CMK (cell line): ENCODE measurements at places on chromosomes 16 and 17.

GRCh38 chr16:70674221-70675014 is 11.4 kb downstream of the MTSS2 start:
- DNase-seq: no peak

DNA sequence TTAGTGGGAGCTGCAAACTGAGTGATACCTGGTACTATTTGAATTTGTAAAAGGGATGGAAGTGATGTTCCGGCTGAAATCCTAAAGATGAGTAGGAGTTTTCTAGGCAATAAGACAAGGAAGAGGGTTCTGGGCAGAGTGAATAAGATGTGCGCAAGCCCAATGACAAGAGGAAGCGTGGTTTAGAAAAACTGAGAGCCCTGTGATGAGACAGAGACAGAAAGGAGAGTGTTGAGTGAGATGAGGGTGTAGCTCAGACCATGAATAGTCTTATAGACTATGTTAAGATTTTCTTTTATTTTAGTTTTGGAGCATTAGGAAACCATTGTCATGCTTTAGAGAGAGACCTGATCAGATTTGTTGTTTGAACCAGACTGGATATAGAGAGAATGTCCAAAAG is 50.2 kb downstream of the COX10 start:
- DNase-seq: no peak

DNA sequence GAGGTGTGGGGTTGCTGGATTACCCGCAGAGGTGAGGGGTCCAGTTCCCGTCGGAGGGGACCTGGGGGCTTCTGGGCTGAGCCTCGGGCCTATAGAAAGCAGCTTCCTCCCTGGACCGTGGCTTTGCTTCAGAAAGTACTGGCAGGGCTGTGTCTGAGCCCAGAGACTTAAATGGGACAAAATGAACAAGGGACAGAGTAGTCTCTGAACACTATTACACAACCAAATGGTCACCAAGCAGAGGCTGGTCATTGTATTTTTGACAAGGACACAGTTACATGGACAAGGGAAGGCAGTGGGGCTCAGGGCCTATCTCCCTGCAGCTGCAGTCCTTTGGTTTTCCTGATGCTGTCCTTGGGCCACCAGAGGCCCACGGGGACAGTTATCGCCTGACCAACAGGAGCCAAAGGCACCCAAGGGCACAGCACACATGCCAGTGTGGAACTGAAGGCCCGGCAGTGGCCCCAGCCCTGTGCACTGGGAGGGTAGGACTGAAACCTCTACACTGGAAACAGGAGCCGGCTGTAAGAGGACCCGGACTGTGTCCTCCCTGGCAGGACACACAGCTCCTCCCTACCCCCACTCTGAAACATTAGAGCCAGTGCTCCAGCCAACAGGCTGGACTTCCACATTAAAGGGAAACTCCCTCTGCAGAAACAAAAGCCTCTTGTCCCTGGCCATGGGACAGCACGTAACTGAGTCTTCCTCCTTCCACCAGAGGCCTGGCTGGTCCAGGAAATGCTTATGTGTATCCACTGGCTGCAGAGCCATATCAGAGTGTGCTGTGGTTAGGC is 26.0 kb upstream of the ERN1 start:
- DNase-seq: no peak

DNA sequence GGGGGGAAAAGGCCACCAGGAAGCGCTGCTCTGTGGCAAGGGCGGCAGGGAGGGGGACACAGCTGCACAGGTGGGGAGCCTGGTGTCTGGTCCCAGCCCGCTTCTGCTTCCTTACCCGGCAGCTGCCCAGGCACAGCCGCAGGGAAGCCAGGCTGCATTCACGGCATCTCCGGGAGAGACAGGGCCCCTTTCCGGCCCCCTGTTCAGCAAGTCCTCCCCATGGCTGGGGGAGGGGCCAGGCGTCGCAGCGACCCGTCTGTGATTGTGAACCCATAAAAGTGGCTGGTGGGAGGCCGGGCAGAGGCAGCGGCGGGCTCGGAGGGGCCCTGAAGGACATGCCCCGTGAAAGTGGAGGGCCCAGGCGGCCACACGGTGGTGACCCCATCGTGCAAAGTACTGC is 28.7 kb downstream of the SOX8 start:
- no peak for DNase-seq

- DNase-seq: no peak
Measured at GRCh38 chr17:43845766-43846165, 1.2 kb upstream of the CD300LG start.

DNA sequence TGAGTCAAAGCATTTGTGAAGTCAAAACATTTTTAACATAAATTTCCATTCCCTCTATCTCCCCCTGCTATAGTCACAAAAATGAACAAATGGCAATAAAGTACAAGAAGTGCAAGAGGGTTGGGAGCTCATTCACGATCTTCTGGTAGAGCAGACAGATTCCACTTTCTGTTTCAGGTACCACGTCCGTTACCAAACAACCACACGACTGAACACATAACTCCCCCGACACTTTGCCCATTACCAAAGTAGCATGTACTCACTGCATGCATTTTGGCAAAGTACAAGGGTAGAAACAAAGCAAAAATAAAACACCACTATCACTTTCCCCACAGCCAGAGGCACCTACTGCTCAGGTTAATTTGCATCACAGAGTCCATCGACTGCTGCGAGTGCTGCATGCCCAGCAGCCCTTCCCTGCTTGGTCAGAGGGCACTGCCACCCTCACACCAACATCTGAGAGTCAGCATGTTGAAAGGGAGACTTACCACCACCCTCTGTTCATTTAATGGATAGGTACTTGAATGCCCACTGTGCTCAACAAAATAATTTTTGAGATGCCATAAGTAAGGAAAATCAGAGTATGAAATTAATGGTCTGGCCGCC is 150.3 kb upstream of the AXIN2 start:
- DNase-seq: no peak

DNA sequence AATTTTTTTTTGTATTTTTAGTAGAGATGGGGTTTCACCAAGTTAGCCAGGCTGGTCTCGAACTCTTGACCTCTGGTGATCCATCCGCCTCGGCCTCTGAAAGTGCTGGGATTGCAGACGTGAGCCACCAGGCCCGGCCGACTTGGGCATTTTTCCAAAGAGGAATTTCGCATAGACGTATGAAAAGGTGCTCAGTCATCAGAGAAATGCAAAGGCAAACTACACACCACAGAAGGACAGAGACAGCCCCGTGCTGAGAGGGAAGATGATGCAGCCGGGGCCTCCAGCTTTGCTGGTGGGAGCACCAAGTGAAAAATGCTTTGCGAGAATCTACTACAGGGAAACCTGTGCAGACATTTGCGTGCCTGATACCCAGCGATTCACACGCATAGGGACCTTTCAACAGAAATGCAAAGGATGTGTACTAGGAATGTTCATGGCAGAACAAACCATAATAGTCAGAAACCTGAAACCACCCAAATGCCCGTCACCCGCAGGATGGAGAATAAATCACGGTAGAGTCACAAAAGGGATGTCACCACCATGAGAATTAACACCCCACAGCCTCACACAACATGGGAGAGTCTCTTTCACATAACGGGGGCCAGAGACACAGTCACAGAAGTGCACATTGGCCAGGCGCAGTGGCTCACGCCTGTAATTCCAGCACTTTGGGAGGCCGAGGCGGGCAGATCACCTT is 5.2 kb downstream of the RAB40B start:
- DNase-seq: no peak

- no peak for DNase-seq
Measured at GRCh38 chr17:32222621-32223020, 43.0 kb upstream of the RHBDL3 start.

GRCh38 chr17:1584167-1584566 is 21.6 kb upstream of the PITPNA start:
- DNase-seq: no peak

- no peak for DNase-seq
Measured at GRCh38 chr17:55350825-55351205, 70.8 kb downstream of the MMD start.

- no peak for DNase-seq
Measured at GRCh38 chr17:75864448-75864871, 9.3 kb upstream of the WBP2 start.

DNA sequence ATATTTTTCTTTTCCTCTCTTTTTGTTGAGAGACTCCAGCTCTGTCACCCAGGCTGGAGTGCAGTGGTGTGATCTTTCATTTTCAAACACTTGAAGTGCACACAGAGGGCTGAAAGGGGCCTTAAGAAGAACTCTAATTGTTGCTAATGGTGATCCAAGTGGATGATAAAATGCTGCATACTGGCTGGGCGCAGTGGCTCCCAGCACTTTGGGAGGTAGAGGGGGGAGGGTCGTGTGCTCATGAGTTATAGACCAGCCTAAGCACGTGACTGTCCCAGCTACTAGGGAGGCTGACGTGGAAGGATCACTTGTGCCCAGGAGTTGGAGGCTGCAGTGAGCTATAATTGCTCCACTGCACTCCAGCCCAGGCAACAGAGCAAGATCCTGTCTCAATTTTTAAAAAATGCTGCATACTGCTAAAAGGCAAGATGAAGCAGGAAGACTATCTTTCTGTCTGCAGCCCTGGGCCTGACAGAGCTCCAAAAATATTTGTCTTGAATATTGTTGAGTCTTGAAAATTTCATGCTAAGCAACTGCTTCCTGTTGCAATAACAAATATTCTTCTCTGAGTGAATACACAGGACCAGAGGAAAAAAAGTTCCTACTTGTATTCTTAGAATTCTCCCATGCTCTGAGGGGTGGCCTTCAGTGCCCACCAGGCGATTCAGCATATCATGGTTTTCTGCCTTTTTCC is 63.7 kb upstream of the AKTIP start:
- DNase-seq: no peak

GRCh38 chr17:79073706-79074088 is 927 bp upstream of the ENGASE start:
- DNase-seq: no peak

- no peak for DNase-seq
Measured at GRCh38 chr16:69663846-69664245, 62.5 kb downstream of the NQO1 start.

- DNase-seq: peak; percentile 2
Measured at GRCh38 chr17:52106638-52107261, 51.8 kb downstream of the CA10 start.

GRCh38 chr17:80705988-80706387 is 161.3 kb downstream of the RPTOR start:
- DNase-seq: no peak

DNA sequence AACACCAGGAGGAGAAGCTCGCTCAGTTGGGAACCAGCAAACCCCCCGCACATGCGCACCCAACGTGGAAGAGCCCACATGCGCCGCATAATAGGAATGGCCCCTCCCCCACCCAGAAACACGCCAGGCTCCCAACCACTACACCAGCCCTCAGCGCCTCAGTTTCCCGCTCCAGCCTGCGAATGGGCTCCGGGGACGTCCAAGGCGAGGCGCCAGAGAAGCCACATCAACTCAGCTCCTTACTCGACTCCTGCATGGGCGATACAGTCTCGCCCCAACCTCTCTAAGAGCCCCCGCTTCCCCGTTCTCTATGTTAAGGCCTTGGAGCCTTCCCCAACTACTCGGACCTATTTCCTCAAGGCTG is 504 bp downstream of the SRSF1 start:
- DNase-seq: no peak

- no peak for DNase-seq
Measured at GRCh38 chr17:37717627-37718323, 27.1 kb downstream of the HNF1B start.

- no peak for DNase-seq
Measured at GRCh38 chr17:74695629-74696028, 17.1 kb downstream of the CD300LF start.

GRCh38 chr16:85928401-85928820 is 29.4 kb downstream of the IRF8 start:
- no peak for DNase-seq

DNA sequence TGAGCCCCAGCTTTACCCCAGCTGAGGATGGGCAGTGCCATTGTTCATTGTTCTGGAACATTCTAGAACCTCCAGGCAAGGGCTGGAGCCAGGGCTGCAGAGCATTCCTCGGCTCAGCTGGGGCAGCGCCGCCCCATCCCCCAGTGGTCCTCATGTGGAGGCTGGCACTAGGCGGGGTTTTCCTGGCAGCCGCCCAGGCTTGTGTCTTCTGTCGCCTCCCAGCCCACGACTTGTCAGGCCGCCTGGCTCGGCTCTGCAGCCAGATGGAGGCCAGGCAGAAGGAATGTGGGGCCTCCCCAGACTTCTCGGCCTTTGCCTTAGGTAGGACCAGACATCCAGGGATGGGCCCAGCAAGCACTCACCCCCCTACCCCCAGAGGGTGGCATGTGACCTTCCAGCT is at the start of gene TMEM95:
TSS of gene TMEM95 (plus strand) at position 104 of the 400 bp plus-strand sequence. CDS start at position 153, 49 bp downstream.
- no peak for DNase-seq

DNA sequence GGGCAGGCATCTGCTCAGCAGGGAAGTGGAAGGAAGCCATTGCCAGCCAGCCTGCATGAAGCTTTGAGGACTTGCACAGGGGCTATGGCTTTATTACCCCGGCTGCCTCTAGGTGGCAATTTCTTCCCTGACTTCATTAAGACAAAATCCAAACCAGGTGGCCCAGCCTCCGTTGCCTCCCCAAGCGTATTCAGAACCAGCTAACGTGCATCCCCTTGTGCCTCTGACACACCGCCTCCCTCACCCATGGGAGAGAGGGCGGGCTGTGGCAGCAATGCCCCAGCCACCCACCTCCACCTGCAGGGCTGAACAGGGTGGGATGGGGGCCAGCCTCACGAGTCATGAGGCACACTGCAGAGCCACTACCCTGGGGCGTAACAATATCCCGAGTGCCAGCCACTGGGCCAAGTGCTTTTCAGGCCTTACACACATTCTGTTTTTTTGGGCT is 6.8 kb downstream of the KIFC3 start:
- no peak for DNase-seq

DNA sequence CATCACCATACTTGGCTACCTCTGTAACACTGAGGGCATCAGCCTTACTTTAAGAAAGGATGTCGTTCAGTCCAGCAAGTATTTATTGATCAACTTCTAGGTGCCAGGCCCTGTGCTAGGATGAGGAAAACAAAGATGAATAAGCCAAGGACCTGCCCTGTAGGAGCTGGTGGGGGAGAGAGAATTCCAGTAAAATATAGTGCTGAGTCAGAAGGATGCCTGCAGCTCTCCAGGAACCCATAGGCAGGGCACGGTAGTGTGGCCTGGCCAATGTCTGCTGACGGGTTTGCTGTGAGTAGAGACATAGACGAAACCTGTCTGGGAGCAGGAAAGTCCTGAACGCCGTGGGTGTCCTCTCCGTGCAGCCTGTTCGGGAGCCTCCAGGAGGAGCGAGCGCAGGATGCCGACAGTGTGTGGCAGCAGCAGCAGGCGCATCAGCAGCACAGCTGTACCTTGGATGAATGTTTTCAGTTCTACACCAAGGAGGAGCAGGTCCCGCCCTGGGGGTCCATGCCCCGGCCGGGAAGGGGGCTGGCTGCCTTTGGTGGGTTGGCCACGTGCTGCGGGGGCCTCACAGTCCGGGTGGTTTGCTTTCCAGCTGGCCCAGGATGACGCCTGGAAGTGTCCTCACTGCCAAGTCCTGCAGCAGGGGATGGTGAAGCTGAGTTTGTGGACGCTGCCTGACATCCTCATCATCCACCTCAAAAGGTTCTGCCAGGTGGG is 55.6 kb downstream of the USP43 start:
- DNase-seq: no peak

GRCh38 chr17:21351366-21352065 is 24.6 kb upstream of the KCNJ12 start:
- no peak for DNase-seq
